SK-N-MC (cell line): ENCODE measurements at places on chromosomes 6 and 20.

- DNase-seq = no peak
Measured at GRCh38 chr20:38178065-38178491, 13.0 kb upstream of the TGM2 start.

- no peak for DNase-seq
Measured at GRCh38 chr20:8394308-8394945, 262.4 kb downstream of the PLCB1 start.

DNA sequence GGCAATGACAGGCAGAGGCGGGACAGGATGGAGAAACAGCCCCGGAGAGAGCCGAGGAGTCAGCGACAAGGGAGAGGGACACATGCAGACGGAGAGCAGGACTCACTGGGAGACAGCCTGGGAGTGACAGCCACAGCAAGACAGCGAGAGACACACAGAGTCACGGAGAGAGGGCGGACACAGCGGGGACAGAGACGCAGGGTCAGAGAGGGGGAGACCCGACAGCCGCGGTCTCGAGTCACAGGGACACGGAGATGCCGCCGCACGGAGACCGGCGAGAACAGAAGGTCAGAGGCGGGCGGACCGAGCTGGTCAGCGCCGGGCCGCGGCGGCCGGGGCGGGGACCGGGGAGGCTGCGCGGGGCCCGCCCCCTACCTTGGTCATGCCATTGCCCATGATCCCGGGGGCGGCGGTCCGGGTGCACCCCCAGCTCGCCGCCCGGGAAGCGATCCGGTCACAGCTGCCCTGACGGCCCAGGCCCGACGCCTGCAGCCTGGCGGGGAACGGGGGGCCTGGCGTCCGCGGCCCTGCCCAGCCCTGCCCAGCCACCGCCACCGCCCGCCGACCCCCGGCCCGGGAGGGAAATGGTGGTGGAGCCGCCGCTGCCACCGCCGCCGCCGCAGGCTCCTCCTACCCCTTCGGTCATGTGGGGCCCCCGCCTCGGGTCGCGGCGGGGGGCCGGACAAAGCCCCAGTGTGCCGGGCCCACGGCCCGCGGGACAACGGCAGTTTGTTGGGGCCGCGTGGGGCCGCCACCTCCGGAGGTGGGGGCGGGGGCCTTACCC, at the start of the genes DUSP15 and TTLL9:
Gene DUSP15, minus strand, starts transcription at position 586 of the 784 bp plus-strand sequence. Its CDS starts 190 bp downstream, at position 396.
Gene TTLL9, plus strand, starts transcription at position 693 of the 784 bp plus-strand sequence. CDS start 493 bp downstream, outside the sequence.
- DNase-seq = no peak

DNA sequence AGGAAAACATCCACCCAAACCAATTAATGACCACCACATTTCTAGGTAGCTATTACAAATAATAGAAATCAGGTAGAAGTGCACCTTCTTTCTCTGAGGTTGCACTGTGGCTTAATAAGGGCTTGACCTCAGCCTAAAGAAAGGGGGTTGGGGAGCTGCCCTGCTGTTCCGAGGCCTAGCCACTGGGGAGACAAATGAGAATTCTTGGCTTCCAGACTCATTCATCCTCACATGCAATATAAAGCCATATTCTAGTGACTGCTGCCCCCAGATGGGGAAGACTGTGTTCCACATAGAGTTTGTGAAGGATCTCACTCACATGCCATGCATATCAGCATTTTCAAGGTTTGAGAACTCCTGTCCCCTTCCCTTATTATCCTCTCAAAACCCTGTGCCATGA, 22.9 kb downstream of the SAYSD1 start:
- no peak for DNase-seq

- DNase-seq = no peak
Measured at GRCh38 chr20:32960849-32961731, 43.1 kb downstream of the SUN5 start.

DNA sequence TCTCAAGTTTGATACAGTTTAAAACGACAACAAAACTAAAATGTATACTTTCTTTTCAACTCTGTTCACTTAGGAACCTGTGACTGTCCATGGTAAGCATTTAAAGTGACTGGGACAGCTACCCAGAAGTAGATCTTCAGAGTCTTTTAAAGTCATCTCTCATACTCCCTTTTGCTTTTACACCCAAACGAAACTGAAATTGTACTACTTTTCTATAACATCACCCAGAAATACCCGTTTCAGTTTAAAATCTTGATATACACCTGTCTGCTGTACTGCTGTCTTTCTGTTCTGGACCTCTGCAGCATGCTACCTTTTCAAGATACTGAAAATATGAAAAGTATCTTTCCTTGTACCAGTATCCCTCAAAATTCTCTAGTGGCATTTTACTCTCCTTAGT, 170.4 kb upstream of the THEMIS start:
- DNase-seq = no peak

- no peak for DNase-seq
Measured at GRCh38 chr6:142953373-142954273, 8.6 kb upstream of the HIVEP2 start.

DNA sequence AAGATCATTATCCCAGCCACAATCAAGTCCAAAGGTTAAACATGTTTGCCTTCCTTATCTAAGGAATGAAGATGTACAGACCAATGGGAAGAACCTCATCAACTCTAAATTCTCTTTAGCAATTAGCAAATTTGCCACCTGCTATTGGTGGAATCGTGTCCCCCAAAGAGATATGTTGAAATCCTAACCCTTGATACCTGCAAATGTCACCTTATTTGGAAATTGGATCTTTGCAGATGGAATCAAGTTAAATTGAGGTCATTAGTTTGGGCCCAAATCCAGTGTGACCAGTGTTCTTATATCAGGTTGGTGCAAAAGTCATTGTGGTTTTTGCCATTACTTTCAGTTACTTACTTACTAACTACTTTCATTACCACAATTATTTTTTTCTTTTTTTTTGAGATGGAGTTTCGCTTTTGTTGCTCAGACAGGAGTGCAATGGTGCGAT, 31.3 kb downstream of the KLHL31 start:
- no peak for DNase-seq

- no peak for DNase-seq
Measured at GRCh38 chr6:22751223-22751622, 181.9 kb downstream of the HDGFL1 start.

- DNase-seq = no peak
Measured at GRCh38 chr6:80094017-80094416, 12.5 kb upstream of the BCKDHB start.

- no peak for DNase-seq
Measured at GRCh38 chr6:3081960-3082359, 13.7 kb downstream of the RIPK1 start.

GRCh38 chr20:23926526-23926880, 47.0 kb upstream of the CST5 start:
- no peak for DNase-seq

DNA sequence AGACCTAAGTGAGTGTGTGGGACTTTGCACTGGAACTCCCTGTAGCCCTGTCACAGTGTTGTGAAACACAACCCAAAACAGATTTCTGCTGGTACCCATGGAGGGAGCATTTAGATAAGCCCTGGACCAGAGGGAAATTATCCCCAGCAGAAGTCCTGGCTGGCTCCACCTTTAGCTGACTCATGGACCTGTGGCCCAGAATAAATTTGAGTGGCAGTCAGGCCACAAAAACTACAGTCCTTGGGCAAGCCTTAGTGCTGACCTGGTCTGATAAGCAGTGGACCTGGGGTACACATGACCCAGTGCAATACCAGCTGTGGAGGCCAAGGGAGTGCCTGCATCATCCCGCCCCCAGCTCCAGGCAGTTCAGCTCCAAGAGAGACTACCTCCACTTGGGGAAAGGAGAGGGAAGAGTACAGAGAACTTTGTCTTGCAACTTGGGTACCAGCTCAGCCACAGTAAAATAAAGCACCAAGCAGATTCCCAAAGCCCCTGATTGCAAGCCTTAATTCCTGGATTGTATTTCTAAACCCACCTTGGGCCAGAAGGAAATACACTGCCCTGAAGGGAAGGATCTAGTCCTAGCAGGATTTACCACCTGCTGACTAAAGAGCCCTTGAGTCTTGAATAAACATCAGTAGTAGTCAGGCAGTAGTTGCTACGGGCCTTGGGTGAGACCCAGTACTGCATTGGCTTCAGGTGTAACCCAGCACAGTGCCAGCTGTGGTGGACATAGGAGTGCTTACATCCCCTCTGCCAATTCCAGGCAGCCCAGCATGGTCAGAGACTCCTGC, 140.4 kb upstream of the COL21A1 start:
- DNase-seq = no peak

GRCh38 chr6:41636833-41637193, 1.5 kb upstream of the MDFI start:
- no peak for DNase-seq

- no peak for DNase-seq
Measured at GRCh38 chr6:72647489-72647888, 25.6 kb downstream of the KCNQ5 start.

DNA sequence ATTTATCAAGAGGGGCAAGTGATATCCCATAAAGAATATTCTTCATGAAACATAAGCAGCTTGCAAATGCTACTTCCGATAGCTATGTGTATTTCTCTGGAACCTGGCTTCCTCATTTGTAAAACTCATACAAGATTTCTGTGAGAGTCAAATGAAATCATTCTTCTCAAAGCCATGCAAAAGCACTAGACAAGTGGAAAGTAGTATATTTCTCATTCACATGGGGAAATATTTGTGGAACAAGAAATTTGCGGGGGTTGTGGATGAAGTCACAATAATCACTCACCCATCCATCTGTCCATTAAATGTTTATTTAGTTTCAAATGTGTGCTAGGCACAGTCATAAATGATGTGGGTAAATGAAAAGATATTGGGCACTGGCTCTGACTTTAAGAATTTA, 150.5 kb downstream of the IPCEF1 start:
- DNase-seq = no peak

DNA sequence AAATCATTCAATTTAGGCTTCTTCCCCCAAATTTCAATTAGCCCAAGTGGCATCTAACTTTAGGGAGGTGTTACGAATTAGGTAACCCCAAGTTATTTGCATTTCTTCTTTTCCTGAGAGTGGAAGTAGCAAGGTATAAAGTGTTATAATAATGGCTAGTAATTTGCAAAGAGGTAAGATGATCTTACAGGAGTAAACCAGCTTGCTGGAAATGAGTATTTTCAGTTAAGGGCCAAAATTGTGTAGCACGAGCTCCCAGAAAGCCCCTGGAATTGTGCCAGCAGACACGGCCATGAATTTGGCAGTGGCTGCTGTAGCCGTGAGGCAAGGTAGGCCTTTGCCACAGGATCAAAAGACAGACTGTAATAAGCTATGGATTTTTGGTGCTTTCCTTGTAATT, 38.0 kb downstream of the CITED2 start:
- DNase-seq = no peak

GRCh38 chr6:16129623-16130401, 926 bp downstream of the MYLIP start:
- no peak for DNase-seq

DNA sequence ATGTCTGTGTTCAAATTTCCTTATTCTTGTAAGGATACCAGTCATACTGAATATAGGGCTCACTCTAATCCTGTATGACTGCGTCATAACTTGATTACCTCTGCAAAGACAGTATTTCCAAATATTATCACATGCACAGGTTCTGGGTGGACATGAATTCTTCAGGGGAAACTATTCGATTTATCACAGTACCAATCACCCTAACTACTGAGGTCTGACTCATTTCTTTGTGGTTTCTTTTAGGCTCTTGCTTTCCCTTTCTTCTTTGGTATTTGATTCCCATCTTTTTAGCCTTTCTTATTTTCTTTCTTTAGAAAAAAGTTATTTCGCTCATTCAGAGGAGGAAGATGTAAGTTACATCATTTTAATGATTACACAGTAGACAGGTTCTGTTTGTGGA, 40.3 kb upstream of the TBX18 start:
- DNase-seq = no peak

DNA sequence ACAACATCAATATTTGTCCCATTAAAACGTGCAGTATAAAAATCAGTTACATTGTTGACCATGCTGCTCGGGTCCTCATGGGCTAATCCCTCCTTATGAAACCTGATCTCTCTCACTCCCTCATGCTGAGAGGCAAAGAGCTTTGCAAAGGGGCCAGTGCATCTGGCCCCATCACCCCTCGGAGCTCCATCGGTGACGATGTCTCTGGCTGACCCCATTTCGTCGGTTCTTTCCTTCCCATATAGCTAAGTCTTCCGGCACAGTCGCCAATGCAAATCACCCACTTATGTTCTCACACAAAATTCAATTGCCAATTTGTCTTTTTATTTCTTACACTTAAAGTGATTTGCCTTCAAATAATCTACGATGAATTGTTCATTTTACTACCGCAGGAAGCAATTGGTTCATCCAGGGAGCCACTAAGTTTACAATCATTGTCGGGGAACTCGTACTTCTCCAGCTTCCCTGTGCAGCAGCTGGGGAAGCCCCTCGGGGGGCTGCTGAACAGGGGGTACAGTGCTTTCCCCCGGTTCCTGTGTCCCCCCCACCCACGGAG, 199.8 kb upstream of the CDH4 start:
- DNase-seq = no peak

DNA sequence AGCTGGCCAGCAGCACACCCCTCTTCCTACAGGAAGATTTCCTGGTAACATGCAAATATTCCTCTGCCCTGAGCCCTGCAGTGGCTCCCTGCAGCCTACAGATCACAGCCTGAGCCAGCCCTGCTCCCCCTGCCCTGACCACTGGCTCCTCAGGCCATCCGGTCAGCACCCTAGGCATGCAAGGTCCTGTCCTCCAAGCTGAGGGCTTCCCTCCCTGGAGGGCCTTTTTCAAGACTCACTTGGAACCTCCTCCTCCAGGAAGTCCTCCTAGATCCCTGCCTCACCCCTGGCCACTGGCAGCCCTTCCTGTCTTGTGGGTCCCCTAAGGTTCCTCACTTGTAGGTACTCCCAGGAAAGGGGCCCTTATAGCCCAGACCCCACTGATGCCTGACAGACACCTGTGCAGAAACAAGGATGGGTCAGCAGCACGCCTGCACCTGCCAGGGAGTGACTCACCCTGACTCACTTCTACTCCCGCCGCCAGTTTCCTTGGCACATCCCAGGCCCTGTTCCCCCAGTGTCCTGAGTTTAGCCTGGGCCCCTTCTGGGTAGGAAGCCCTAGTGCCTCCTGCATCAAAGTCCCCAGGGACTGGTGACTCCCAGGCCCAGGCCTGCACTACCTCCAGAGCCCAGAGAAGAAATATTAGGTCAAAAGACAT, 3.2 kb downstream of the SLC4A11 start:
- DNase-seq = no peak

DNA sequence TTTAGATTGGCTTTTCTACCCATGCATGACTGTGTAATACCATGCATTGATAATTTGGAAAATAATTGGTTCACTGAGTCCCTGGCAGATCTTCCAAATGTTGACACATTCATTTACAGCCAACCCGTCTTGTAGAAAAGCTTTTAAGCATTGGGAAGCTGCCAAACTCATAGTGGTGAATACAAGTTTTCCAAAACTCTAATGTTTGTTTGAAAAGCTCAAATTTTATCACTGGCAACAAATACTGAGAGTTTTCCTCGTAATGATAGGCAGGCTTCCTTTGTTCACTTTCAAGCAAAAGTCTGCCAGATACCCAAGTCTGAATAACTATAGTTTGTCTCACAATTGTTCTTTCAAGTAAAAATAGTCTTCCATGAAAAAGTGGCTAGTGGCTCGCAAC, 143.0 kb downstream of the FIG4 start:
- DNase-seq = no peak

DNA sequence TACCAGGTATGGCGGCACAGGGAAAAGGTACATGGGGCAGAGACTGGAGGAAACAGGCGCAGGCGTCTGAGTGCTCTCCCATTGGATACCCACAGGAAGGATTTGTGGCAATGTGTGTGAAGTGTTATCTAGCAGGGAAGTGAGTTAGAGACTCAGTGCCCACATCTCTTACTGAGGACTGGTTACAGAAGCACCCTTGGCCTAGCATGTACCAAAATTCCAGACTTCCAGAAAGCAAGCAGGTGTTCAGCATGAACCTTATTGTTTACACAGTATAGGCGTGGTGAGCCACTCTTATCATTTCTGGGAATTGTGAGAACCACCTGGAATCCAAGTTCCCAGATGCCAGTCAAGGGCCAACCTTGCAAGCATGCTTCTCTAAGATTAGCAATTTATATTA, 14.2 kb downstream of the MANBAL start:
- no peak for DNase-seq
